ENCODE measurements at places on chromosomes 5 and 9.

- no peak for DNase-seq
Observed at GRCh38 chr9:112761912-112762655, 11.5 kb downstream of the SNX30 start.

DNA sequence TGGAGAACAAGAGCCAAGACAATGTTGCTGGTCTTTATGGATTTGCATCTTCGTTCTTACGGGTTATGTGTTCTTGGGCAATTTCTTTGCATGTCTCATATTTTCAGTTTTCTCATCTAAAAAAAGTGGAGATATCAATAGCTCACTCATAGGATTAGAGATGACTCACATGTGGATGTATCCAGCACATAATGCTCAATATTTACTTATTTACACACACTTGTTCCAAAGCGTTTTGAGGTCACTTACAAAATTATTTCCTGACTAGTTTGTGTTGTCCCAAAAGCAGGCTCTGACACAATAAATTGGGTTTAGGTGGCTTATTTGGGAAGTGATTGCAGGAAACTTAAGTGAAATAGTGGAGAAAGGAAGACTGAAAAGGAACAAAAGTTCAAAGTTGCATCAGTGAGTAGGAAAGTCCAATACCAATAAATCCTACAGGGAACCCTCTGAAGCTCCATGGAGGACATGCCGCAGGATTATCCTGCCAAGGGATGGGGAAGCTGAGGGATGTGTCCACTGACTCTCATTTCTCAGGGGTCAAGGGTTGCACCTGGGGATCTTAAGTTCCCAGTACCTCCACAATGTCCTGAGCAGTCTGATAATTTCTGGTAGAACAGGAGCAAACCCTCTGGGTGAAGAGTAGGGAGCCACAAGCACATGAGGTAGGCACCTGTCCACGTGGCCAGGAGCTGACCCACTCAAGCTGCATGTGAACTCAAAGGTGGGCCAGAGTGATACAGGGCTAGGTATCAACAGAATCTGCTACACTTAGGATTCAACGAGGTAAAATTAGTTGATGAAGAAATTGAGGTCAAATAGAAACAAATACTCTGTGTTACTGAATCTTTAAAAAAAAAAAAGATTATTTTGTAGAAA, 37.4 kb upstream of the SLC44A1 start:
- DNase-seq: no peak

- DNase-seq: no peak
Observed at GRCh38 chr5:91955610-91956009, 572.5 kb upstream of the ARRDC3 start.

DNA sequence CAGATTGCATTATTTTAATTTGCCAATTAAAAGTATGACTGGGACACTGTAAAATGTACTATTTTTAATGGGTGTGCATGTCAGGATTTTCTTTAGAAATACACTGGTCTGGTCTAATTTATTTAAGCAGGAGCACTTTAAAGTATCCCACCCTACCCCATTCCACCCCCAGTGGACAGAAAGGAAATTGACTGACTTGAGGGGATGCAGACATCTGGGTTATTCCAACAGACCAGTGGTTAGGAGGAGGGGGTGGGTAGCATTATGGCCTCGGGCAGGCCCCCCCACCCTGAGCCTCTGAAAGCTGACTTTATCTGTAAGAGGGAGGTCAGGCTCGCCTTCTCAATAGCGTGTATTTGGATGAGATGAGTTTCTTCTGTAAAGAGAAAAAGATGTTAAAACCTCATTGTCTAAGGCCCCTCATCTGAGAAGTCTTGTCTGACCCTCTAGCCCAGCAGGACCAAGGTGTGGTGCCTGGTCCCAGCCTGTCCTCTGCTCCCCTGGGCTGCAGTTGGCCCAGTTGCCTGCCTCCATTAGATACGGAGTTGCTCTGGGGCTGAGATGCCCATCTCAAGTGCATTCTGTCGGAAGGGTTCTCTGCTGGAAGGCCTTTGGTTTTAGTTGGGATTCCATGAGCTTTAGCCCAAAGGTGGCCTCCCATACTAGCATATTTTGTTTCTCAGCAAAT, 4.4 kb downstream of the HNRNPAB start:
- DNase-seq: no peak

GRCh38 chr5:152990649-152991048, 499.8 kb upstream of the GRIA1 start:
- no peak for DNase-seq

DNA sequence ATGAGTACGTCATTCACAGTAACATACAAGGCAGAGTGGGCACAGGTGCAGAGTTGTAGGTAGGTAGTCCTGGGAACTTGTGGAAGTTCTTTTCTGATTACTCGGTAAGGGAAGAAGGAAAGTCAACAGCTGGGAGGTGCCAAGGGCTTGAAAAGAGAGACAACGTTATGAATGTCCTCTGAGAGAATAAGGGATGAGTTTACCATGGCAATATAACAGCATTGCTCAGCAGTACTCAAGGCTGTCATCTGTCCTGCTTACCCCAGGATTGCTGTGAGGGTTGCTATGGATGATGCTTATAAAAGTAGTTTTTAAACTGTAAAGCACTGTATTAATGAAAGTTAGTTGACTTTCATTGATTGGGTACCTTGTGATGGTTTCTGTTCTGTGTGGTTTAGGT, 369.1 kb upstream of the SGCD start:
- DNase-seq: no peak

- DNase-seq: no peak
Observed at GRCh38 chr9:133874060-133874657, 118.0 kb downstream of the VAV2 start.

- no peak for DNase-seq
Observed at GRCh38 chr9:127919253-127919815, 2.5 kb upstream of the ST6GALNAC4 start.

DNA sequence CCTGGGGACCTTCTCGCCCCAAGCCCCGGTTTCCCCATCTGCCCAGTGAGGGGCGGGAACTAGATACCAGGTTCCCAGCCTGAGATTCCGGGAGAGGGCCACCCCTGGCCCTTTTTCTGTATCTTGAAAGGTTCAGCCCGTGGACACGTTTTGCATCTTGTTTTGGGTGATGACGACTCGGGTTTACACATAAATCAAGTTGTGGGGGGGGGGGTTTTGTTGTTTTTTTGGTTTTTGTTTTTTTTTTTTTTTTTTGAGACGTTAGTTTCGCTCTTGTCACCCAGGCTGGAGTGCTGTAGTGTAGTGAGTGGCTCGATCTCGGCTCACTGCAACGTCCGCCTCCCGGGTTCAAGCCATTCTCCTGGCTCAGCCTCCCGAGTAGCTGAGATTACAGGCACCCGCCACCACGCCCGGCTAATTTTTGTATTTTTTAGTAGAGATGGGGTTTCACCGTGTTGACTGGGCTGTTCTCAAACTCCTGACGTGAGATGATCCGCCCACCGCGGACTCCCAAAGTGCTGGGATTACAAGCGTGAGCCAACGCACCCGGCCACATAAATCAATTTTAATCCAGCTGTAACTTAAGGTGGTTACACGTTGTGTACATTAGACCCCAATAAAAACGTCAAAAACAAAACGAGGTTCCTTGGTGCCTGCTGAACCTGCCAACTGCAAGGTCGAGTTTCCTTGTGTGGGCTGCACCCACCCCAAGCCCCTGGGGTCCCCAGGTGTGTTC, 1.1 kb upstream of the BRD3 start:
- DNase-seq: no peak

DNA sequence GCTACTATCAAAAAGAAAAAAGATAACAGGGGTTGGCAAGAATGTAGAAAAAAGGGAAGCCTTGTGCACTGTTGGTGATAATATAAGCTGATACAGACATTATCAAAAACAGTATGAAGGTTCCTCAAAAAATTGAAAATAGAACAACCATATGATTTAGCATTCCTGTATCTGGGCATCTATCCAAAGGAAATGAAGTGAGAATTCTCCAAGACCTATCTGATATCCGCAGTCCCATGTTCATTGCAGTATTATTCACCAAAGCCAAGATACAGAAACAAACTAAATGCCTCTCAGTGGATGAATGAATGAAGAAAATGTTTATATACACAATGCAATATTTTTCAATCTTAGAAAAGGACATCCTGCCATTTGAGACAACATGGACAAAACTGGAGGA, 1943.3 kb downstream of the MAT2B start:
- no peak for DNase-seq

GRCh38 chr9:115456515-115456914, 338.6 kb upstream of the TNC start:
- no peak for DNase-seq

- DNase-seq: no peak
Observed at GRCh38 chr5:73218552-73219171, 45.7 kb downstream of the TMEM174 start.

DNA sequence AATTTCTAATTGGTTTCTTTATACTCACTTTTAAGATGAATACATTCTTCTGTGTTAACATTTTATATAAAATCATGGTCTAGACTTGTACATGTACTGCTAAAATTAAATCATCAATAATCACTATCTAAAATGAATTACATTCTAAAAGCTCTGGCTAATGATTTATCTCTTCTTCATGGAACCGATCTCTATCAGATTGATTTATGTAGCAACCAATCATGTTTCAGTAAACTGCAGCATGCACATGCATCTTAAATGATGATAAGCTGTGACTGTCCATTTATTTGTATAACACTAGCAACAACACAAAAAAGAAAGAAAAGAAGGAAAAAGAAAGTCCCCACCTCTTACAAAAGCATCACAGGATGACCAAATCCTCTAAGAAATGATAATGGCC, 669.2 kb downstream of the NR2F1-AS1 start:
- DNase-seq: no peak

GRCh38 chr5:13985731-13986418, 41.4 kb upstream of the DNAH5 start:
- DNase-seq: no peak

- no peak for DNase-seq
Observed at GRCh38 chr5:134113363-134113889, 1.1 kb upstream of the TCF7 start.

DNA sequence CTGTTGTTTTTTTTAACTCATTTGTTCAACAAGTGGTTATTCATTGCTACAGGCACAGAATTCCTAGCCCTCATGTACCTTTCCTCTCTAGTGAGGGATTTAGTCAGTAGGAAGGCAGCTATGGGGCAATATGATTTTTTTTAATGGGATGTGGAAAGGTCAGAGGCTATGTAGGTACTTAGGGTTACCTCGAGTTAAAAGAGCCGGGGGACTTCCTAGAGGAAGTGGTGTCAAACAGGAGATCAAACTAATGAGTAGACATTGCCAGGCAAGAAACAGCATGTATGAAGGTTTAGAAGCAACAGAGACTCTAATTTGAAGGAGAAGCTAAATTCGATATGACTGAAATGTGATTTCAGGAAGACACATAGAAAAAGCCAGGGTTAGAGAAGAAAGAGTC, 50.7 kb downstream of the ITGA2 start:
- DNase-seq: no peak

DNA sequence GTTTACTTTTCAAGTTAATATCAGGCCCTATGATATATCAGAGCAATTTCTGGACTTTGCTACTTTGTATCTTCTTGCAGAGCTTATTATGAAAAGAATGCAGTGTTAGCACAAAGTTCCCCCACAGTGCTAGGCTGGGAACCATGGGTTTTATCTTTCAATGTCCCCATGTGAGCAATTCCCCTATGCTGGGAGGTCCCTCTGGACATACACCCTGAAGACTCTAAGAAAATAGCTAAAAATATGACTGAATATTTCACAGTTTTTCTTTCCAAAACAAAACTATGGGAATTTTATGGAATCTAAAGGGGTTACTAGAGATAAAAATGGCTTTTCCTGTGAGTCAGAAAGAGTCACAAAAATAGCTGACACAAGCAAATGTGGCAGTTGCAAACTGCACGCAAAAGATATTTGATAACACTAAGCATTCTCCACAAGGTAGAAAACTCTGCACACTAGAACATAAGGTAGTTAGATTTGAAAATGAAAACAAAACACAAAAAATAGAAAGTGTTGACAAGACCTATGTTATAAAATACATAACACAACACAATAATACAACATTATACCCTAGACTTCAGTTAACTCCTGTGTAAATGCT, 487.5 kb upstream of the GRIN3A start:
- no peak for DNase-seq

DNA sequence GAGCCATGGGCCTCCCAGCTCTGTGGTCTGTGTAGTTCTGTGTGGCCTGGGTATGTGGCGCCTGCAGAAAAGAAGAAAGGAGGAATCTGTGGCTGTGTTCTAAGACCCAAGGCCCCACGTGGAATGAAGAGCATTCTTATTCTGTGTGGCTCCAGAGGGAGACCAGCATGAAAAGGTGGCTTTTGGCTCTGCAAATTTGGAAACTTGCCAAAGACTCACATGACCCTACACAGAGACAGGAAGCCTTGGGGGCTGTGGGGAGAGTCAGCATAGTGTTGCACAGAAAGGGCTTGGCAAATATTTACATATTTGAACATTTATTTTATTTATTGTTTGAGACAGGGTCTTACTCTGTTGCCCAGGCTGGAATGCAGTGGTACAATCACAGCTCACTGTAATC, 193.3 kb downstream of the TMEM38B start:
- no peak for DNase-seq

- DNase-seq: no peak
Observed at GRCh38 chr9:85114799-85115198, 445.3 kb downstream of the NTRK2 start.

- DNase-seq: no peak
Observed at GRCh38 chr5:9428272-9428671, 117.6 kb downstream of the SEMA5A start.

DNA sequence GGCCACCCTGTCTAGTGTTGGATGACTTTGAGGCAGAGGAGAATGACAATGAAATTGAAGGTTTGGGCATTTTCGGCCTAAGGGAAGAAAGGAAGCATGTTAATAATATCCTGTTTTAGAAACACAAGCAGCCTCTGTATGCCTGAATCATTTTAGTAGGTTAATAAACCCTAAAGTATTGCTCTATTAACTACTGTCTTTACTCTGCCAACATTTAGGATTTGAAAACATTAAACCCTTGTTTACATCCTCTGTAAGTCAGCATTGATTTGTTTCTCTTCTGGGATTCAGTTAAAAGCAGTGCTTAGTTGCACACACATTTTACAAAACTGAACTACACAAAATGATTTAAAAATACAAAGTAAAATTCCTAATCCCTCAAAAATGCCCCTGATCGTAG, 358.9 kb downstream of the ARRDC3 start:
- DNase-seq: no peak

GRCh38 chr9:105282870-105283621, 38.6 kb downstream of the SLC44A1 start:
- DNase-seq: no peak

DNA sequence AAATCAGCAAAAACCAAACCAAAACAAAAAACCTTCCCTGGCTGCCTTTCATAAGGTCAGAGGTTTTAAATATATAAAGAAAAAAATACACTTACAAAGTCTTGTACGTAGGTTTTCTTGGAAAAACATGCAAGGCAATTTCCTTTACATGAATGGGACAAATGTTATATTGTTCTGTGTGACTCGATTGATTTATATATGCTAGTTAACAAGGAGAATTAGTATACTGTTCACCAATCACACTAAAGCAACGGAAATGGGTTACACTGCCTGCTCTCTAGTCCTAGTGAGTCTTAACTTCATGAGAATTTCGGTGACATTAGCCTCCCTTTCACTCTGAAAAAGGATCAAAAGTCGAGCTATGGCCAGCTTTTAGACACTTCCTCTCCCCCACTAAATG, 5.5 kb downstream of the GDF9 start:
- no peak for DNase-seq
